ENCODE measurements at places on chromosomes 16 and 17.

- no peak for DNase-seq
Measured at GRCh38 chr16:57386381-57386951, 14.2 kb downstream of the CX3CL1 start.

GRCh38 chr17:80218391-80218790, 1.7 kb downstream of the SGSH start:
- no peak for DNase-seq

GRCh38 chr16:84876873-84877606, 57.3 kb downstream of the CRISPLD2 start:
- no peak for DNase-seq

GRCh38 chr16:88473666-88474534, 20.8 kb downstream of the ZFPM1 start:
- DNase-seq: no peak

DNA sequence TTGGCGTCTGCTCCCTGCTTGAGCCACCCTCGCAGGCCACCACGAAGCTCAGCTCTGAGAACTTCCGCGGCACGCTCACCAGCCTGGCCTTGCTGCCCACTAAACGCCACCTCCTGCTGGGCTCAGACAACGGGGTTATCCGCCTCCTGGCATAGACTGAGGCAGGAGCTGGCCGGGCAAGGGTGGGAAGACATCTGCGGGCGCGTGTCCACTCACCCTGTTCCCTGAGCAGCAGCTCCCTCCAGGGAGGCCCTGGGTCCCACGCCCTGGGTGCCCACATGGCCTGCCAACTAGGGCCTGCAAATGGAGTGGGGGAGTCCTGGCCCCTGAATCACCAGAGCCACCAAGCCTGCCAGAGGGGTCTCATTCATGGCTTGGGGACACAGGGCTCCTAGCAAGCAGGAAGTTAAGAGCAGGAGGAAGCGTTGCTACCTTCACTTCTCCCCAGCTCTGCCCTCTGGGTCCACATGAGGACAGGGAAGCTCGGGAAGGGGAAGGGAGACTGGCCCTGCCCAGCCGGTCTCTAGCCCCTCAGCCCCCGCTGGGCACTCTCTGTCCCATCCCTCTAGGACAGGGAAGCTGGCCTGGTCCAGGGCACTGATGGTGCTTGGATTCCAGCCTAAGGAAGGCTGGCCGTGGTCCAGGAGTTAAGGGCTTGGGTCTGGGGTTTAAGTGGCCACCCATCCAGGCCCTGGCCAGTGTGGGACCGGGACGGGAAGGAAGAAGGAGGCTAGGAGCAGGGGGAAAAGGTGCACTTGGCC, 5.0 kb upstream of the SERPINF2 start:
- DNase-seq: no peak

GRCh38 chr17:3919123-3919624, 2.9 kb upstream of the P2RX1 start:
- DNase-seq: no peak

- no peak for DNase-seq
Measured at GRCh38 chr16:68162413-68162812, 73.5 kb downstream of the ESRP2 start.

GRCh38 chr17:64216000-64216337, 47.1 kb downstream of the TEX2 start:
- DNase-seq: no peak

DNA sequence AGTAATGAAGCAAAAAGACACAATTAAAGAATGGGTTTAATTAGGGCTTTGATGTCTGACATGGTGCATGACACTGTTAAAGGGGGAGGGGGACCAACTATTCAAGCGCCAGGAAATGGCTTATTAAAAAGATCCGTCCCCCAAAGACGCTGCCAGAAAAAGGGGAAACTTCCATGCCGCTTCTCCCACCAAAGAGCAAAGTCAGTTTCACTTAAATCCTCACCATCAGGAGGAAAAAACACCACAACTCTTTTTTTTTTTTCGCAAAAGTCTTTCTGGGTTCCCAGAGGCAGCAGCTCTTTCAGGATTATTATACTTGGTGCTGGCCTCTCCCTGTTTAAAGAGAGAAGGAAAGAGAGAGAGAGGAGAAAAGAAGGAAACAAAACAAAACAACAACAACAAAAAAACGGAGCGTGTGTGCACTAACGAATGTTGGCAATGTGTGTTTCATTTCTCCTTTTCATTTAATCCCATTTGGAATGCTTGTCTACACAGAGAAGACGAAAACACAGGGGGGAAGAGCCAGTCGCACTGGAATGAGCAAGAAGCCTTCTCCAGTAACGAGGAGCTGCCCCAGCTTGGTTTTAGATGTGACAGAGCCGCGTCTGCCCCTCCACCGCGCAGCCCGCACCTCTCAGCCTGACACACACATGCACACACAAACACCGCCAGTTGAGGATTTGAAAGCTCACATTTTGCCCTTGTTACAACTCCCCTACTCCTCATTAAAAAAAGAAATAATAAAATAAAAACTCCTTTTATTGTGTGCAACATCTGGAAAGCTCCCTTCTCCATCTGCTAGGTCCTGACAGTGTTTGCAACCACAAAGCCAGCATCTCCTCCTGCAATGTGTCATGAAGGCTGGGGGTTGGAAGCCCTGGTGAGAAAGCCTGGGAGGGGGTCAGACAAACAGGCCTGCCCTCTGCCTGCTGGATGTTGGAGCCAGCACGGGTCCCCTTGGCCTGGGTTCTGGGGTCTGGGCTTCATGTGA, 32.7 kb upstream of the AXIN2 start:
- DNase-seq: no peak

DNA sequence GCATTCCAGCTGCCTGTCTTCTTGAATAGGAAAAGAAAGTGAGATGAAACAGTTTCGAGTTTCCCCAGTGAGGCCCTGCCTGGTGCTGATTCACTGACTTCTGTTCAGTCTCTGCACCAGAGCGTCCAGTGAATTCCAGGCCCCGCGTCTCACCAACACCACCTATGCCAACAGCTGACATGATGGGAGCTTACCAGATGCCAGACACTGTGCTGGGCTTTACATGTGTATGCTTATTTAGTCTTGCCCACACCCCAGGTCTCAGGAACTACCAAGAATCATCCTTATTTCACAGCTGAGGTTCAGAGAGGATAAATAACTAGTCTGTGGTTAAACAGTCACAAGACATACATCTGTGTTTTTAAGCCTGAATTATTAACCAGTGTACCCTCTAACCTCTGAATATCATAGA, 29.1 kb upstream of the IRX6 start:
- DNase-seq: no peak

GRCh38 chr16:68400083-68400923, 48.0 kb downstream of the SMPD3 start:
- peak; percentile 25 for DNase-seq

- no peak for DNase-seq
Measured at GRCh38 chr16:71769222-71769621, 39.4 kb downstream of the AP1G1 start.

DNA sequence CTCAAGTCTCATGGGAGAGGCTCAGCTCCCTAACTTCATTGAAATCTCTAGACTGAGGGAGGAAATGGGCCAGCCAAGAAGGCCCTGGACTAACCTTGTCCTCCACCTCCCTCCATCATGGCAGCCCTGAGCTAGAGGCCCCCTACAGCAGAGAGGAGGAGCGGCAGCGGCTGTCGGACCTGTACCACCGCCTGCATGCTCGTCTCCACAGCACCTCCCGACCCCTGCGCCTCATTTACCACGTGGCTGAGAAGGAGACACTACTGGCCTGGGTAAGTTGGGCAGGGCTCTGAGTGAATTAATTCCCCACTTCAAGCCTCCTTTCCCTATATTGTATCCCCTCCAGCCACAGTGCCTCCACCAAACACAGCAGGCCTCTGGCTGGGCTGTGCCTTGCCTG, 3.8 kb upstream of the SYCE1L start:
- DNase-seq: no peak

- DNase-seq: no peak
Measured at GRCh38 chr17:57945996-57946797, 9.0 kb downstream of the CUEDC1 start.

DNA sequence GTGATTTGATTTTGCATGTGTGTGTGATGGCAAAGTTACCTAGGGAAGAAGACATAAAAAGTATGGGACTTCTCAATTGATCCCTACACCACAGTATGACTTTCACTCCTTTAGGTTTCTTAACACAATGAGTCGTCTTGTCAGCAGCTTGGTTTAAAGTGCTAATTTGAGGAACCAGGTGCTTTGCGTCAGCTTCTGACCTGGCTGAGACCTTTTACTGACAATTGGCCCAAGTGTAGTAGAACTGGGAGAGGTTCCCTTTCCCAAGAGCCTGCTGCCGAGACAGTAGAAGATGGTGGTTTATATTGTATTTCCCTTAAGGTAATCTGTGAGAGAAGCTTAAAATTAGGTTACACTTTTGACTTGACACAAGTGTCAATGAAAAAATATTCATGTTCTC, 54.9 kb downstream of the LDHD start:
- no peak for DNase-seq

DNA sequence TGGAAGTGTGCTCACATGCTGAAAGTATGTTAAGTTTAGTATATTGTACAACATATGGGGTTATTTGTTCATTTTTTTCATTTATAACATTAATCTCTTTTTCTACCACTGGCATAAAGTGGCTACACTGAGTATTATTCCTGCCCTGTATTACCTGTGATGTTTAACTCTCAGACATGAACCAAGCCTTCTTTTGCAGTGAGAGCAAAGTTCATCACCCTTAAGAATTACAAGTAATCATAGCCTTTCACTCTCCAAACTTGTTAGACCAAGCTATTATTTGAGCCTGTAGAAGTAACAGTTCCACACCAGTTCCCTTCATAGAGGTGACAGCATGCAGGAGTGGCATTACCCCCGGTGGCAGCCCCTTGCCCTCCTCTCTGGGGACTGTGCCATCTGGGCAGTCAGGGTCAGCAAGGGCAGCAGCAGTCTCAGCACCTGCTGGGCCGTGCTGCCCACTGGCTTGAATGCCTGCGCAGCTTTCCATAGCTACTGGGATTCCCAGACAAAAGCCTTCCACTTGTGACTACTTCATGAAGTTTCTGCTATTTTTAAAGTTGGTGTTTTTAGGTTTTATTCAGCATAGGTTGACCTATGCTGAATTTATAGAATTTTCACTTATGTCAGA, 71.3 kb downstream of the TMC6 start:
- no peak for DNase-seq

- no peak for DNase-seq
Measured at GRCh38 chr17:62091804-62092203, 26.7 kb upstream of the MED13 start.

GRCh38 chr16:31641279-31641678, 113.6 kb downstream of the AHSP start:
- DNase-seq: no peak

DNA sequence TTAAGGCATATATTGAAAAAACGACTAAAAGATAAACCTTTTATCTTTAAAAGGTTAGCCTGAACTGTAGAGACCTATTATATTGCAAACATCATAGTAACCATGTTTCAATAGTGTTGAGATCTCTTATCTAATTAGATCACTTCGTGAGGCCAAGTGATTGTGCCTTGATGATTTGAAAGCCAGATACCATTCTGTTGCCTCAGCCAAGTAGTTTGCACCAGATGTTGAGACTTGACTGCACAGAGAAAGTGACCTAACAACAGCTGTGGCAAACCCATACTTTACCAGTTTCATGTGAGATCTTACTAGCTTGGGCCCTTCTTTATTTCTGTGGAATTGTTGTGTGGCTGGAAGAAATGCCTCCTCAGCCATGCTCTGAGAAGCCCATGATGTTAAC, 717.3 kb downstream of the KCNJ2 start:
- no peak for DNase-seq

Data from stimulated activated CD4-positive, alpha-beta T cell treated with anti-CD3 and anti-CD28 coated beads, Interleukin-15, amount 100 ng/mL, for 48 hours (primary cell).